Right ventricle myocardium inferior (tissue), 1 donor: ENCODE measurements at places on chromosomes 11 and 22.

- DNase-seq, result no peak
Measured at GRCh38 chr11:47318166-47318565, 34.3 kb downstream of the MYBPC3 start.

GRCh38 chr11:128029219-128029722, 558.1 kb downstream of the ETS1 start:
- no peak for DNase-seq

DNA sequence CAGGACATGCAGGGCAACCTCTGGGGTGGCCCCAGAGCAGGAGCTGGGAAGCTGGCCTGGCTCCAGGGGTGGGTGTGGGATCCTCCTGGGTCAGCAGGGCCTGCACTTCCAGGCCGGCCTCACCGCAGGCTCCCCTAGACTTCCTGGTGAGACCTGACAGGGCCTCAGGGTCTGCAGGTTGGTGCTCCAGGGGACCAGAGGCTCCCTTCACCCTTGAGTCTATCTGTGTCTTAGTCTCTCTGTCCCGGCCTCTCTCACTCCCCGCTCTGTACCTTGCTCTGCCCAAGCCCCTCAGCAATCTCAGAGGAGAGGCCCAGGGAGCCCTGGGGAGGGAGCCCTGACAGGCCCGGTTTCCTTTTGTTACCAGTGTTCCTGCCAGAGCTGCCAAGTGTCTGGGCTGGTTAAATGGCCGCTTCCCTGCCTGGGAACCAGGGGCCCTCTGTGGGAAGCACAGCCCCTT, 13.9 kb downstream of the CD82 start:
- DNase-seq, result peak; percentile 66

DNA sequence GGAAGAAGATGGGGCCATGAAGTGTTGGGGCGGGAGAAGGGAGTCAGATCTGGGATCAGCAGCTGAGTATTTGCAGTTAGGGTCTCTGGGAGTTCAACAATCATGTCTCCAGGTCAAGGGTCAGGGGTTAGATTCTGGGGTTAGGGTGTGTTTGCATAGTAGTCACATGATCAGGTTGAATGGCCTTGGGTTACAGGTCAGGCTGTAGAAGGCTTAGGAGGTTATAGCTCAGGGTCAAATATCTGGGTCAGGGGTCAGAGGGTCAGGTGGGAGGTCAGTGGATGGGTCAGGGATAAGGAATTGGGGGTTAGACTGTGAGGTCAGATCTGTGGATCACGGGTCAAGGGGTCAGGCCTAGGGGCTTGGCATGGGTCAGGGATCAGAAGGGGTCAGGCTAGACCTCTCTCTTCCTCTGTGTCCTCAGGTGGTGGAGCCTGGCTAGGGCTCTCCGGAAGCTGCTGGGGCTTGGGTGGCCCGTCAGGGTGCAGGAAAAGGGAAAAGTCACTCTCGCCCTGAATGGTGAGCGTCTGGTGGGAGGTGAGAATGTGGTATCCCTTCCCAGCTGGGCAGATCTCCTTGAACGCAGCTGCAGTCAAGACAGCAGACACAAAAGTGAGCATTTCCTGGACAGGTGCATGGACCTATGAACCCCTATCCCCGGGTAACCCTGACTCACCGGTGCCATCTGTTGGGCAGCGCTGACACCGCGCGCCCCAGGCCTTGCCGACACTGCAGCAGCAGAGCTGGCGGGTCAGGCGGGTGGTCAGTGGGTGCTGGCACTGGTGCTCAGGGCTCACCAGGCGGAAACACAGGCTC, 6.4 kb downstream of the LTBP3 start:
- DNase-seq, result no peak

- no peak for DNase-seq
Measured at GRCh38 chr11:69922596-69923111, 103.4 kb upstream of the FGF3 start.
